NT2/D1 (cell line): ENCODE measurements at places on chromosomes 2 and 18.

GRCh38 chr2:129800686-129801085 lies 178.8 kb upstream of the RAB6C start:
- DNase-seq = no peak

DNA sequence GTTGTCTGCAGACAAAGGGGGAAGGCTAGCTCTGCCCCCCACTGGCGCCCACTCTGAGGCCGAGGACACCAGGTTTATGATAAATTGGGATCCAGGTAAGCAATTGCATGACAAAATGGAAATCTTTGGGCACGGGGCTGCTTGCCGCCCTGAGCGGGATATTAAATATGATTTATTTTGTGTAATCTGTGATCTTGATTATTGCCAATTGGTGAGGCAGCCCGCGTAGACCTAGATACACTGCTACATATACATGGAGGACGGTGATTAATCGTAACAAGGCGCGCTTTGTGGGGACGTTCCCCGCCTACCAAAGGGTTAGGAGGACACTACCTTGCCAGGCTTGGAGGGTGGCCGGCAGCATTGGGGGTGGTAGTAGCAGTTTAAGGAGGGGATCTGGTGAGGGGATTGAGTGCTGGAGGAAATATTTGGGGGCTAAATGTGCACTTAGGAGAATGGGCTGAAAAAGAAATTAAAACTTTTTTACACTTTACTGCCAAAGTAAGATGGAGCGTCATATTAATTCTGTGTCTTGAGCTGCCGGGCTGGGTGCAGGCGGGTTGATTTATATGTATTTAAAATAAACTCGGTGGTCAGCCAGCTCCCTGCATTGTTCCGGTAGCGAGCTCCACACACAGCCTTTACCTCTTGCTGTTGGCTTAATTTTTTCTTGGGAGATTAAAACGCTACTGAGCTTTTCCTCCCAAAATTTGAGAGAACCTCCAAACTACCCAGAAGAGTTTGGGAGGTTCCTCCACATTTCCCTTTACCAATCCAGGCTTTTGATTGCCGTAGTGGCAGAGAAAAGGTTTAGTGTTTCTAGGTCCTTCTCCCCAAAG lies 4.1 kb downstream of the HOXD3 start:
- no peak for DNase-seq

- DNase-seq = no peak
Observed at GRCh38 chr2:169478339-169478738, 955 bp upstream of the BBS5 start.

- DNase-seq = no peak
Observed at GRCh38 chr2:135183822-135184221, 131.7 kb downstream of the RAB3GAP1 start.

DNA sequence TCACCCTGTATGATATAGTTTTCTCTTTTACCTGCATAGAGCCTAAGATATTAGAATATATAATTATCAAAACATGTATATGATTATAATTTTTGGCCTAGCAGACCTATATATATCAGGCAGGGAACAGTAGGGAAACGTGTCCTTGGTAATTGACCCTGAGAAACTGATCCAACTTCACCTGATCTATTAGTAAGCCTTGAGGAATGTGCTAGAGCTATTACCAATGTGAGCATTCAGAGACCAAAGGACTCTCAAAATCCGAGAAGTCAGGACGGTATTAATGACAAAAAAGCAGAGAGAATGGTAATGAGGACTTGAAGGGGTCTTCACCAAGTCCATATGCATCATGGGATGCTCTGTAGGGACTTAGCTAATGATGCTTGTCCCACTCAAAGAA lies 571.9 kb downstream of the CPS1 start:
- DNase-seq = no peak

DNA sequence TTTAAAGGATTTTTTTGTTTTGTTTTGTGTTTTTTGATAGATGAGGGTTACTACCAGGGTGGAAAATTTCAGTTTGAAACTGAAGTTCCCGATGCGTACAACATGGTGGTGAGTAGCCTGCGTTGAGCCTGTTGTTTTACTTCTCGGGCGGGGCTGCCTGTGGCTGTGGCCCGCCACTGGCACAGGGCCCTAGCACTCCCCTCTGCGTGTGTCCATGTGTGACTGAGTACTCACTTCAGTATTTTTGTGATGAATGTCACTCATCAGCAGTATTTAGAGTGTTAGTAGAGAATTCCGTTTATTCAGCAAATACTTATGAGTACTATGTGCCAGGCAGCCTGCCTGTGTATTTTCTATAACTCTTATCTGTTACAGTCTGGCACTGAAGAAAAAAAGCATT lies 44.3 kb upstream of the SCLY start:
- no peak for DNase-seq

- no peak for DNase-seq
Observed at GRCh38 chr2:72848436-72849137, 22.8 kb upstream of the EXOC6B start.

- no peak for DNase-seq
Observed at GRCh38 chr2:169823996-169824372, 721 bp downstream of the METTL5 start.
